RWPE2 (cell line): ENCODE measurements at places on chromosomes 12 and 14.

- no peak for DNase-seq
Observed at GRCh38 chr14:51507511-51507905, 144.2 kb upstream of the FRMD6 start.

DNA sequence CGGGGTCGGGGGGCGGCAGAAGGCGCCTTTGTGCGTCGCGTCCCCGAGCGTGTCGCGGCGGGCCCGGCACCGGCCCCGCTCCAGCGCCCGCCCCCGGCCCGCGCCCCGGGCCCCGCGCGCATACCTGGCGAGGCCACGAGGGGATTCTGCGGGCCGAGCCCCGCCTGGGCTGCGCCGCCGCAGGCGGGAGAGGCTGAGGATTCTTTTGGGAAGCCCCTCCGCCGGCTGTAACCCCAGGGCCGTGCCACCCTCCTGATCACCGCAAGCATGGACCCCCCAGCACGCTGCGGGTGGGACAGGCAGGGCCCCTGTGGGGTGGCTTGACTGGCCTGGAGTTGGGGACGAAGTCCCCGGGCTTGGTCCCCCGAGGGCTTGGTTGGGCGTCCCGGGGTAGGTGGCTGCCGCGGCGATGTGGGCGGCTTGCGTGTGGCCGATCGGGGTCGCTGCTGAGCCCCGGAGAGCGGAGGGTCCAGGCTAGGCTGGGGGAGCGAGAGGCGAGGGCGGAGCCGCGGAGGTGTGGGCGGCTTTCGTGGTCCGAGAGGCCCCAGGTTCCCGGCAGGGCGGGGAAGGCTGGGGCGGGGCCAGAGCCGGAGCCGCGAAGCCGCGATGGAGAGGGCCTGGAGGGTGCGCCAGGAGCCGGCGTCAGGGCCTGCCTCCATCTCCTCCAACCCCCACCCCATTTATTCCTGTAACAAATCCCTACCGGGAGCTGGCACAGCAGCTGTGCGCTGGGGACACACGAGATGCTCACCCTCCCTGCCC is 28.4 kb upstream of the GPR132 start:
- DNase-seq: peak; percentile 94

DNA sequence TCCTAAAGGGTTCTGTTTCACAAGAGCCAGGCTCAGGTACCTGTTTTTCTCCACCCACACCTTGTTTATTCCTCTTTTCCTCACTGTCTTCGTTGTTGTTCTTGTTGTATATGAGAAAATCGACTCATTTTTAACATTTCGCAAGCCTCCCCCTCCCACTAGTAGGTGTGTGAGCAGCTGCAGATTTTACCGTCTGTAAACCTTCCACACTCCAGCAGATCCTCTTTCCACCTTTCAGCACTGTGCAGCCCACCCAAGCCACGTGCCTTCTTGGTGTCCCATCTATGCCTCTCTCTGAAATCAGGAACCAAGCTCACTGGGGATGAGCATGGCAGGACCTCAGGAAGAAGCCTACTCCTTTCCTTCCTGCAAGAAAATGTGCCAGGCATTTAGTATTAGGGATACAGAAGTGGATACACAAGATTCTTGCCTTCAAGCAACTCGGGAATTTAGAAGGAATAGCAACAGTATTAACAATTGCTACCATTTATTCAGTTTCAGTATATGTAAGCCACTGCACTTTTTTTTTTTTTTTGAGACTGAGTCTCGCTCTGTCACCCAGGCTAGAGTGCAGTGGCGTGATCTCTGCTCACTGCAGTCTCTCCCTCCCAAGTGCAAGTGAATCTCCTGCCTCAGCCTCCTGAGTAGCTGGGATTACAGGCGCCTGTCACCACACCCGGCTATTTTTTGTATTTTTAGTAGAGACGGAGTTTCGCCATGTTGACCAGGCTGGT is 113.6 kb downstream of the CHST11 start:
- no peak for DNase-seq

- DNase-seq: no peak
Observed at GRCh38 chr14:67942080-67942710, 122.6 kb downstream of the RAD51B start.

DNA sequence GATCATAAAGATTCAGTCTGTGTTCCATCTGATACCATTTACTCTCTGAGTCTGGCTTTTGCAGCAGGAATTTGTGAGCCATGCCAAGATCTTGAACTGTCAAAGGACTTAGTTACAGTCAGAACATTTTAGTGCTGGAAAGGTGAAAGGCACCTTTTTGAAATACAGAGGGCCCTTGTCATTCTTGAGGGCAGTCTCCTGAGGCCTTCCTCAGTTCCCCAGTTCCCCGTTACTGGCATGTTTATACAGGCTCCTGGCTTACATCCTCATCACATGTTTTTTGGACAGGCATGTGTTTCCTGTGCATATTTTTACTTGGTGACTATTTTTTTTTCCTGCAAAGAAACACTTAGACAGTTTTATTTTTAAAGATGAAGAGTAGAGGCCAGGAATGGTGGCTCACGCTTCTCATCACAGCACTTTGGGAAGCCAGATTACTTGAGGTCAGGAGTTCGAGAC is 21.0 kb downstream of the CFAP54 start:
- DNase-seq: no peak

DNA sequence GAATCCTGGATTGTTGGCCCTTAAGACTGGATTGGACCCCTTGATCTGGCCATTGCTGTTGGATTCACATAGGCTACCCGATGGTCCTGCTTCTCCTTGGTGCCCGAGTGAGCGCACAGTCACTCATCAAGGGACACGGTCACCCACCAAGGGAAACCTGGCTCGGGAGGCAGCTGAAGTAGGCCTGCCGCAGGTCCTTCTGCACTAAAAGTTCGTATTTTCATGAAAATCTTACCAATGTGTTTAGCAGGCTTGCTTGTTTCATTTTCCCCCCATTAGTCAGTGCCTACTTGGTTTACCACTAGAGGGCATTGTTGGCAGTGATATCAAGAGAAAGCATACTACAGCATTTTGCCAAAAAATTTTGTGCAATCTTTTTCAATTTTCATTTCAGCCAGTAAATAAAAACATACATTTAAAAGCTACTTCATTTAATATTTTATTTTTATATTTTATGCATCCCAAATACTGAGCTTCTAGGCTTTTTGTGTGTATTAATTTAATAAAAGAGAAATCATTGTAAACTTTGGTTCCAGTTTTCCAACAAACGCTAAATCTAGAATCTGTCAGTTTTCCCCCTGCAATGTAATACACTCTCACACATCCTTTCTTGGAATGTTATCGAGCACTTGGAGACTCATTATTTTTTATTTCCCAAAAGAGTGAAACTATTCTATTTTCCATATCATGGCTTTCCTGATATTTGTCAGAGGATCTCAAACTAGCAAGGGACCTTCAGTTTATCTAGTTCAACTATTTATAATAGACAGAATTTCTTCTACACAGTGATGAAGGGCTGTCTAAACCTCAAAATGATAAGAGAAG is 116.7 kb downstream of the LMNTD1 start:
- DNase-seq: no peak

DNA sequence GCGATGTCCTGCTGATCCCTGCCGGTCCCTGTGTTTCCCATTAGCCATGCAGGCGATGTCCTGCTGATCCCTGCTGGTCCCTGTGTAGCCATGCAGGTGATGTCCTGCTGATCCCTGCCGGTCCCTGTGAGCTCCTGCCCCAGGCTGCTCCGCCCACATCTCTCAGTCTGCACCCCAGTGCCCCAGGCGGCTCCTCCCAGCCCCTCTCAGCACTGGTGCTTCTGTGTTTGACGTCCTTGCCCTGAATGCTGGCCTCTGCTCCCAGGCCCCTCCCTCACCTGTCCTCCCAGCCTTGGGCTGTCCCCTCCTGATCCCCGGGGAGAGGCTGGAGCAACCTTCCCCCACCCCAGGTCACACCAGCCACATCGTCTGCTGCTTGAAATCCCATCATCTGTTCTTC is 41.4 kb upstream of the TEX22 start:
- no peak for DNase-seq

DNA sequence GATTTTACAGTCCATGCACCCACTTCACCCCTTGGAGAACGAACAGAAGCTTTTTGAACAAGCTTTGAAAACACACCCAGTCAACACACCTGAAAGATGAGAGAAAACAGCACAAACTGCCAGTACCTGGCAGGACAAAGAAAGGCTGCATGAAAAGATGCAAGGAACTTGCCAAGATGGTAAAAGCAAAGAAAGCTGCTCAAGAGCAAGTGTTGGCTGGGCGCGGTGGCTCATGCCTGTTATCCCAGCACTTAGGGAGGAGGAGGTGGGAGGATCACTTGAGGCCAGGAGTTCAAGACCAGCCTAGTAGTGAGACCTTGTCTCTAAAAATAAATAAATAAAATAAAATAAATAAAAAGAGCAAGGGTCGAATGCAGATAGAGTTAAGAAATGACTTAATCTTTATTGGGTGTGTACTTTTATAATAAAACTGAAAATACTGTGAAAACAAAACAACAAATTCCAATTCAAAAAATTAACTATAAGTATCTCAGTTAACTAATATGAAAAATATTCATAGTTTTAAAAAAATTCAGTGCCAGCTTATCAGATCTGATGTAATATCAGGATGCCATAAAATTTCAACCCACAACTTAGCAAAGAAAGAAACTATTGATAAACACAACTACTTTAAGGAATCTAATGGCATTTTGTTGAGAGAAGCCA is 59.2 kb downstream of the HECTD4 start:
- no peak for DNase-seq

DNA sequence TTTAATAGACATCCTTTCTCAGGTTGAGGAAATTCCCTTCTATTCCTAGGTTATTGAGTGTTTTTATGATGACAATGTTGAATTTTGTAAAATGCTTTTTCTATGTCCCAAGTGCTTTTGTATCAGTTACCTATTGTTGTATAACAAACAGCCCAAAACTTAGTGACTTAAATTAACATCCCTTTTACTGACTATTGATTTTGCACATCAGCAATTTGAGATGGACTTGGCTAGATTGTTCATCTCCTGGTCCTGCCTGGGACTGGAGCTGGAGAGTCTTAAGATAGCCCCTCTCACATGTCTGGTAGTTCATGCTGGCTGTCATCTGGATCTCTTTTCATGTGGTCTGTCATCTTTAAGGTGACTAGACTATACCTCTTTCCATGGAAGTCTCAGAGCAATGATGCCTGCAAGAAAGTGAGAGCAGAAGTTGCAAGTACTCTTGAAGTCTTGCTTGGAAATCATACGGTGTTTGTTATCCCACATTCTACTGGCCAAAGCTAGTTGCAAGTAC is 132.6 kb downstream of the RPAP3 start:
- DNase-seq: no peak

- no peak for DNase-seq
Observed at GRCh38 chr12:10030446-10030845, at the start of gene CLEC9A. CLEC9A (plus strand) TSS chr12:10030682; CDS start chr12:10052688, 22,006 bp downstream.

GRCh38 chr12:50375802-50376201 is 20.6 kb downstream of the FAM186A start:
- no peak for DNase-seq

DNA sequence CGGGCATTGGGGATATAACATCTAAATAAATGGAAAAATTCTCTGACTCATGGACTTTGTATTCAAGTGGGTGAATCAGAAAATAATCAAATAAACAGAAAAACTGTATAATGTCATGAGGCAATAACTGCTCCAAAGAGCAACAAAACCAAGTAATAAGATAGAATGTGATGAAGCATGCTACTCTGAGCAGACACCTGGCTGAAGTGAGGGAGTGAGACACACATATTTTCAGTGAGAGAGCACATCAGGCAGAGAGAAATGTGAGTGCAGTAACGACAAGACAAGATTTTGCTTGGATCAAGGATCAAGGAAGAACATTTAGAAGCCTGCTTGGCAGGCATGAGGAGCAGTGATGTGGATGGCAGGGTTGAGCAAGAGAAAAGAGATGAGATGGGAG is 75.8 kb upstream of the CCDC91 start:
- DNase-seq: no peak

GRCh38 chr12:27344760-27345159 is 12.1 kb downstream of the BMAL2 start:
- DNase-seq: no peak

DNA sequence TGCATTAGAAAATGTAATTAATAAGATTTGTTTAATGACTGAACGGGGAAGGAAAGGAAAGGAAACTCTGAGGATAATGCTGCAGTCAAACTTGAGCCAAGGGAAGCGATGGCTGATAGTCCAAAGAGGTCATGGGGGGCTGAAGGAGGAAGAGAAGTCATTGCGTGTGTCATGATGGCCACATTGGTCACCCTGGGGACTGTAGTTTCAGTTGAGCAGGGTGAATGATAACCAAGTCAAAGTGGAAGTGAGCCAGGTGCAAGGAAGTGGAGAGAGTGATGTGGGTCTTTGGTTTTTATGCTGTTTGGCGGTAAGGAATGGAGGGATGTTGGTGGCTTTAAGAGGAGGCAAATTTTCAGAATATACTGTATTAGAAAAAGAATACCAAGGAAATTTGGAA is 21.6 kb downstream of the C12orf75 start:
- DNase-seq: no peak

GRCh38 chr14:71242237-71242748 is 335.0 kb downstream of the PCNX1 start:
- DNase-seq: no peak

DNA sequence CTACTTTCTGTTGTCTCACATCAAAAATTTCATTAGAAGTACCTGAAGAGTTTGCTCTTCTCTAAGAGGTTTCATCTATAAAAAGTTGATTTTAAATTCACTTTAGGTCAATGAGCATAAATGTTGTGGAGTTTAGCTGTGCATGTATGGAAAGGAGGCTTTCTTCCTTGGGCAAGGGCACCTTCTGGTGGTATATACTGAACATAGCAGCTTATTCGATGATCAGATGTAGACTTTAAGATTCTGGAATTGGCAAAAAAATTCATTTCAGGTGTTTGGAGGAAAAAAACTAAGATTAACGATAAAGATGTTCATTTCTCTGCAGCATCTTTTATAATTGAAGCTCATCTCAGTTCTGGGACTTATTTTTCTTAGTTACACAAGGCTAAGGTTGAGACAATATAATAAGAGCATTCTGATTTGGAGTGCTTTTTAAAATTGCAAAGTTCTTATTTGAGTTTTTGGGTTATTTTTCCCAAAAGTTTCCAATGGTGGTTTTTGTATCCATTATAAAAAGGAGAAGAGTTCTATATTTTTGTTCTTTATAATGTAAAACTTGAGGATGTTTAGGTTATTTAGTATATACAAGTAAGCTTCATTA is 46.8 kb downstream of the TMEM117 start:
- DNase-seq: no peak

- DNase-seq: no peak
Observed at GRCh38 chr14:68688872-68689371, 103.9 kb downstream of the ZFP36L1 start.

- DNase-seq: no peak
Observed at GRCh38 chr14:56741325-56741724, 69.0 kb downstream of the OTX2 start.

- DNase-seq: no peak
Observed at GRCh38 chr12:50111395-50111692, 692 bp upstream of the COX14 start.

GRCh38 chr12:128672893-128673292 is 150.9 kb downstream of the SLC15A4 start:
- no peak for DNase-seq

GRCh38 chr14:81485372-81485771 is 48.3 kb downstream of the SEL1L start:
- DNase-seq: no peak

GRCh38 chr12:100473716-100474150 is at the start of gene NR1H4:
NR1H4 (plus strand) TSS chr12:100473866; CDS start chr12:100493324, 19,458 bp downstream.
- no peak for DNase-seq

GRCh38 chr12:77384941-77385340 is 319.6 kb upstream of the E2F7 start:
- DNase-seq: no peak

- DNase-seq: no peak
Observed at GRCh38 chr14:76780875-76781647, 19.8 kb downstream of the VASH1 start.
